ENCODE measurements at places on chromosomes 5 and 9. TPM values are rescaled to one million over a fixed set of nuclear protein-coding genes. Genes with fewer than 3 reads are reported as not detected.

Gene SPATA6L
- total RNA-seq, result not detected

- peak; percentile 31 for DNase-seq
Observed at GRCh38 chr9:137989999-137990715, 112.6 kb downstream of the CACNA1B start.

GRCh38 chr5:60576425-60576824, 123.5 kb downstream of the DEPDC1B start:
- DNase-seq, result no peak

Gene PCDHA2
- total RNA-seq, result 0.03 TPM

DNA sequence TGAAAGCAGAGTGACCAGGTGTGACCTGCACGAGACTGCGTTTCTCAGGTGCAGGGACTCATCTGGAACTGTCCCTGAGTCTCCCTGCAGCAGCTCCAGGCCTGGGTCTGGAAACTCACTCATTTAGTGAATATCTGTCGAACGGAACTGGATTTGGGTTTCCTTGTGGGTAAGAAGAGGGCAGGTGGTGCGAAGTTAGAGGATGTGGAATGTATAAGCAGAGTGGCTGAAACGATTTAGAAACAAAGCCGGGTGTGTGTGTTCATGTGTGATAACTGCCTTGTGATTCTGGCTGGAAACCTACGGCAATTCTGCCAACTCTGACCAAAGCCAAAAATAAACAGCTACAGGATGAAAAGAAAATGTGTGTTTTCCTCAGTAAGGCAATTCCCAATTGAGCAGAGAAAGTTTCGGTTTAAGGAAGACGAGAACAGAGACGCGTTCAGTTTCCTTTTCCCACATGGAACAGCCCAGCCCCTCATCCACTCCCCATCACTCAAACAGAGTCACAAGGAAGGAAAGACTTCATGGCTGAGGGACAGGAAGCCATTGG, 130.3 kb downstream of the NSG2 start:
- no peak for DNase-seq

DNA sequence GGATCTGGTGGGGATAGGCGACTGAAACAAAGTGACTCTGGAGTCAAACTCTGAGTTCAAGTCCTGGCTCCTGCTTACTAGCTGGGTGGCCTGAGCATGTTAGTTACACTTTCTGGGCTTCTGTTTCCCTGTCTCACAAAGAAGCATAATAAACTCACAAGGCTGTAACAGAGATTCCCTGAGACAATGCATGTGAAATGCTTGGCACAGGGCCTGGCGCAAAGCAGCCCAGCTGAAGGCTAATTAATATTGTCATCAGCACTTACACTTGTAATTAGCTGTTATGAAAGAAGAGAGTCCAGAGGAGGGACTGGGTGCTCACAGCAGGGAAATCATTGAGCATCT, 64.1 kb upstream of the SPOCK1 start:
- DNase-seq, result no peak

DNA sequence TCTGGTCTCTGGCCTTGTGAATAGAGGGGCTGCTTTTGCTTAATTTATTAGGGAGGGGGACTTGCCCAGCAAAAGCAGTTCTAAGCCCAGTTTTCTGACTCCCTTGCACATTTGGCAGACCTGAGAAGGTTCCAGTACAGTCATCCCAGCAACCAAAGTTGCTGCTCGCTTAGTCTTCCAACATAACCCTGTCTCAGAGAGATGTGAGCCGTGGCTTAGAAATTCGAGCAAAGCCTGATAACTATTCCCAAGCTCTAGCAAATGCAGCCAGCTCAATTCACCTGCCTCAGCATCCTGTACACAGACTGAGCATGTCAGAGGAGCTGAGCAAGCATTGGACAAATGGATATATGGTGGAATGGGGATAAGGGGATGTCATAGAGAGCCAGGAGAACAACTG, 401.9 kb downstream of the SPOCK1 start:
- DNase-seq, result no peak

Gene SPATA31C1
- not detected for total RNA-seq

Gene RMRP
- 1,768 TPM for total RNA-seq

Measured in A172 (cell line).